Lung microvascular endothelial cell (primary cell): ENCODE measurements at places on chromosomes 6 and 20. TPM values are rescaled to one million over a fixed set of nuclear protein-coding genes. Genes with fewer than 3 reads are reported as not detected.
A peak's percentile ranks its signal among the peaks of the same experiment; 100 is the strongest.

FOXQ1 gene
- not detected in 2 replicates for total RNA-seq

PRSS35 gene
- not detected in 2 replicates for total RNA-seq

PDCD2 gene
- total RNA-seq: 49.0 and 50.1 TPM in 2 replicates

LY6G6C gene
- not detected in 2 replicates for total RNA-seq

POPDC3 gene
- under 0.01 and 0.87 TPM in 2 replicates for total RNA-seq

PACRG gene
- total RNA-seq: 0.20 and 0.22 TPM in 2 replicates

DNA sequence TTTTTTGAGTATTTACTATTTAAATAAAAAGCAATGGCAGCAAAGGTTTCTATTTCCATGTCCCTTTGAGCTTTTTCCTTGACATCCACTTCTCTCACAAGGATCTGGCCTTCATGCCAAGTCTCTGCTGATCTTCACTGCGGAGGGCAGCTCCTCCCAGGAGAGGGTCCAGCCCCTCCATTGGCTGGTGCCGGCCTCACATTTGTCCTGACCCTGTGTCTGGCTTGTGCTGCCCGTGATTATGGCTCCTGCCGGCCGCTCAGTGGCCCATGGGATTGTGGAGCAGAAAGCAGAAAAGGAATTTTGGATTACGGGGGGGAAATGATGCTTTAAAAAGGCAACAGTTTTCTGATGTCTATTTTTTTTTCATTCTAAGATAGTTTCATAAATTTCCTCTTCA lies 31.2 kb upstream of the PDE7B start:
- no peak for DNase-seq

GRCh38 chr20:37449276-37449675 lies 71.8 kb upstream of the NNAT start:
- DNase-seq: no peak

DNA sequence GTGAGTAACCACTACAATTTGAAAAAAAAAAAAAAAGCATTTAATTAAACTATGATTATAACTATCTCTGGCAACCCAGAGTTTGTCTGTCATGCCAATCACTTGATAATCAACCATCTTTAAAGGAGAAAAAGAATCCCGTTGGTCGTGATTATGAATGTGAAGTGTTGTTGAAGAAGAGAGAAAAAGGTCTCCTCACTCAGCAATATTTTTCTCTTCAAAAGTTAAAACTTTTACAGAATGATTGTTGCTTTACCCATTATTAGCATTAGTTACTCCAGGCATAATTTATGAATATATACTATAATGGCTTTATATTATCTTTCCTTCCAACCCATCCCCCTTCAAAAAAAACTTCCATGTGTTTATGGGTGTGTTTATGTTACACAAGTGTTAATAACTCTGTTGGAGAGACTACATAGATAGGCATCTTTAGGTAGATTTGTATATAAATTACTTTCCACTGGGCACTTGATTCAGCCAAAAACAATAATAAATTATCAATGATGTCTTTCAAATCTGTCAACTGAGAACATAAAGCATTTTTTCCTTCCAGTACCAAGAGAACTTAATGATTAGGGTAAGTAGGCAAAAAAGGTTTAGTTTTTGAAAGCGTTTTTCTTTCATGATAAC lies 5.1 kb downstream of the BMP5 start:
- no peak for DNase-seq

DNA sequence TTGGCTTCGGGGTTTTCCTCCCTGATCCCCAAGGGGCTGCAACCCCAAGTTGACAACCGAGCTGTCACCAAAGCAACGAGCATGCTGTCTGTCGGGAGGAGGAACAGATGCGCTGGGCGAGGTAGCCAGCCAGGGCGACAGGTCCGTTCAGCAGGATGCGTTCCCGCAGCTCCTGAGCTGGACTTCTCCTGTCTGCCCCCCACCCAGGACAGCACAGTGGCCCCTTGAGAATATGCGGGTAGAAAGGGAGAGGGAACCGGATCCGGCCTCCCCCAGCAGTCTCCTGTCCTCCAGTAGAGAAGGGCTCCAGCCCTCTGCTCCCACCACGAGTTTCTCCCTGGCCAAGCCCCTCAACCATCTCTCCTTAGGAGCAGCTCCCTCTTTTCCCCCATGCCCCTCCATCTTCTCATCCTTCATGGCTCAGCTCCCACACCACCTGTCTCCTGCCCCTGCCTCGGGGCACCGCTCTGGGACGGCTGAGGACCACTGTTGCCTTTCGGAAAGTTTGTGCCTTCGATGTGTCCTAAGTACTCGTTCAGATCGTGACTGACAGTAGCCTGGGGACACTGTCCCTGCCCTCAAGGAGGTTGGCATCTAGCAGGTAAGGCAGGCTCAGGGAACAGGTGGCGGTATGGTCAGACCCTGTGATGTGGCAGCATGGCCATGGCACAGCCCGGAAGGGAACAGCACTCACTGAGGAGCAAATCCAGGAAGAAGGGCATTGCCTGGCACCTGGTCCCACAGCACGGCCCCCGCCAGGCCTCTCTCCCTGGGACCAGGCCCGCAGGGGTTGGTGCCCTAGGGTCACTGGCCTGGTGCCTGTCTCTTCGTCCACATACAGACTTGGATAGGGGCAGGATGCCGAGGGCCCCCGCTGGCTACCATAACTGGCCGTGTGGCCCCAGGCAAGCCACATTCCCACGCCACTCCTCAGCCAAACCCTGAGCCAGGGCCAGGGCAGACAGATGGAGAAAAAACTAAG lies 96.3 kb downstream of the ASXL1 start:
- DNase-seq: no peak

DNA sequence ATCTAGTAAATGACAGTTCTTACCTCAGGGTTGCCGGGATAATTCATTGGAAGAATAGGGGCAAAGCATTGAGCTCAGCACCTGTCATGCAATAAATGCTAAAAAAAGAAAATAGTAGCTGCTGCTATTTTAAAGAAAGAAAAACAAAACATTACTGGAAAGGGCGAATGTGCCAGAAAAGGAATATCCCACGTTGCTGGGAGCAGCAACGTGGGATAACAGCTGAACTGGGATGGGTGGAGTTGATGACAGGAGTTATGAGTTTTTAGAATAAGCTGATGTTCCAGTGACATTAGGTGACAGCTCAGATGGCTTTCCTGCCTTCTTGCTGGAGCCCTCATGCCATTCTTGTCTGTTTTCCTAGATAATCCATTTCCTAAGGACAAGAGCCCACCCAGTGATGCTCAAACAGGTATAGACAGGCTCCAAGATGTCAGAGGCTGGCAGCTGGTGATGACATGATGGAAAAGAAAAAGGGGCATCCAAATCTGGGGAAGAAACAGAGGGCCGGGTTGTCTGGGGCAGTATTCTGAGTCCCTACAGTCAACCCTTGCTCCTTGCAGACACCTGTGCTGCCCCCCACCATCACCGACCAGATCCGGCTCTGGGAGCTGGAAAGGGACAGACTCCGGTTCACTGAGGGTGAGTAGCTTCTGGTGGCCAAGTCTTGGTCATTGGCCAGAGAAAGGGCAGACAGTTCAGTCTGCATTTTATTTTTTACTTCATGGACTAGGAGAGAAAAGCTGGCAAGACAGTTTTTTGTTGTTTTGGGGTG lies 1.1 kb upstream of the VARS2 start:
- no peak for DNase-seq

- DNase-seq: no peak
Measured at GRCh38 chr20:47753576-47754387, 31.5 kb downstream of the SULF2 start.

GRCh38 chr6:37693079-37693478 lies 4.6 kb downstream of the MDGA1 start:
- no peak for DNase-seq

DNA sequence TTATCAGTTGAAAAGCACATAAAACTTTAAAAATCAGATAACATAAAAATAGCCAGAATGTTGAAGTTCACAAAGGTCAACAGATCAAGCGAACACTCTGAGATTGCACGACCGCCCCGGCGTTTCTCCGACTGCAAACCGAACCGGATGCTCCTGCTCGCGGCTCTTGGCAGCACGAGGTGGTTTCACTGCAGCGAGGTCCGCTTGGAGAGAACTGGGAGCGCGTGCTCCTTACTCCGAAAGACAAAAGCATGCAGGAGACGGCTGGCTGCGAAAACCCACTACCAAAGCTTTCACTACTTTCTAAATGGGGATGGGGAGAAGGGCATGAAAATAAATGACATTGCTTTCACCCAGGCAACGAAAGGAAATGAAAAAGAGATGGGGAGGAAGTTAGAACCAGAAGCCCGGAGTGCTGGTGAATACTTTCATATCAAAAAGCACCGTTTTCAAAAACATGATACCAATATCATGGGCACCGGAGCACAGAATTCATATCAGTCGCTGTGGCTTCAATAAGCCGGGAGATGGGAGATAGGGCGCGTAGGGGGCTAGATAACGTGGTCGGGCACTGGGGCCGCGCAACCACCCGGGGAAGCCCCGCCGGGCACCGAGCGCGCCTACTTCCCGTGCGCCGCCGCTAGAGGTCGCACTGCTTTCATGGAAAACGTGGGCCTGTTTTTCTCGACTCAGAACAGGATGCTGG lies 8.3 kb upstream of the ANKRD60 start:
- DNase-seq: peak; percentile 77

- no peak for DNase-seq
Measured at GRCh38 chr6:65191471-65191870, 515.6 kb downstream of the EYS start.

DNA sequence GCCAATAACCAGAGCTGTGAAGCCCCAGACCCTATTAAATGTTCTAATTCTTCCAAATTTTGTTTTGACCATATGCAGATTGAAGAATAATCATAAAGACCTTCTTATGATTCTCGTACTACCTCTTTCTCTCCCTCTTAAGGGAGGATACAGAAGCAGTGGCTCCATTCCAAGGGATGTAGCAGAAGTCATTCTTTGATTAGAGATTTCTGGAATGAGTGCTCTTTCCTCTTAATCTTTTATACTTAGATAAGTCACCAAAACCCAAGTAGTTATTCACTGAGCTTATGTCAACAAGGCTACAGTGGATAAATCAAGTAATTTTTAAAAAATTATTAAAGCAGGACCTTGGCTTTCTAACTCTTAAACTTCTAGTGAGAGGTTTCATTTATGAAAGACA lies 266.0 kb upstream of the STXBP5 start:
- DNase-seq: no peak

GRCh38 chr6:5181510-5182317 lies 79.0 kb downstream of the LYRM4 start:
- DNase-seq: no peak

GRCh38 chr6:154558513-154558912 lies 48.0 kb upstream of the CNKSR3 start:
- no peak for DNase-seq

DNA sequence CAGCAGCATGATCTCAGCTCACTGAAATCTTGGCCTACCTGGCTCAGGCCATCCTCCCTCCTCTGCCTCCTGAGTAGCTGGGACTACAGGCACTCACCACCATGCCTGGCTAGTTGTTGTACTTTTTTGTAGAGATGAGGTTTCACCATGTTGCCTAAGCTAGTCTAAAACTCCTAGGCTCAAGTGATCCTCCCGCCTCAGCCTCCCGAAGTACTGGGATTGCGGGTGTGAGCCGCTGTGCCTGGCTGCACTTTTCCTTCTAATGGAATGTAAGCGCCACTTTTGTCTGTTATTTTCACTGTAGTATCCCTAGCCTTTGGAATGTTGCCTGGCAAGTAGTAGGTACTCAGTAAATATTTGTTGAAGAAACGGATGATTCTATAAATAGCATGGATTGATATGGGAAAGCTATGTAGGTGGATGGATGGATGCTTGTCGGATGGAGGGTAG lies 10.4 kb upstream of the TRIB3 start:
- DNase-seq: no peak
